ENCODE measurements at places on chromosomes 1 and 21. TPM values are rescaled to one million over a fixed set of nuclear protein-coding genes. Genes with fewer than 3 reads are reported as not detected.

- H3K36me3 ChIP-seq: no peaks in the 10 kb centered on the region
- H3K4me1 ChIP-seq: no peaks in the 10 kb centered on the region
- no peaks in the 10 kb centered on the region for H3K27me3 ChIP-seq
- no peak overlapping the region for H3K4me3 ChIP-seq
- DNase-seq: no peak
These were observed 86.7 kb upstream of the ZRANB2 start for GRCh38 chr1:71167505-71167904.

DNA sequence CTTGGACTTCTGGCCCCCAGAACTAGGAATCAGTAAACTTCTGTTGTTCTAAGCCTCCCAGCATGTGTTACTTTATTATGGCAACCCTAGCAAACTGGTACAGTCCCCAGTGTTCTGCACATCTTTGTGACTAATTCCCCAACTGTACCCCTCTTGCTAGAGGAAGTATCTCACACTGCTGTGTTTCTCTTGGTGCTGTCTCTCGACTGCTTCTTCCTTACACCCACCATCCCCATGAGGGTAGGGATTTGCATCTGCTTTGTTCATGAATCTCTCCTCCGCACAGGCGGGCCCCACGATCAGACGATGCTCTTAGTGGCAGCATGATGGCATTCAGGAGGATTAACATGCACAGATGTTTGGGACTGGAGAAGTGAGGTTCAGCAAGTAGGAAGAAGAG is 46.7 kb downstream of the CLIC6 start:
- DNase-seq: no peak
- no peaks in the 10 kb centered on the region for H3K36me3 ChIP-seq
- H3K27me3 ChIP-seq: no peaks in the 10 kb centered on the region
- no peak overlapping the region for H3K27ac ChIP-seq
- H3K4me3 ChIP-seq: no peak overlapping the region

DNA sequence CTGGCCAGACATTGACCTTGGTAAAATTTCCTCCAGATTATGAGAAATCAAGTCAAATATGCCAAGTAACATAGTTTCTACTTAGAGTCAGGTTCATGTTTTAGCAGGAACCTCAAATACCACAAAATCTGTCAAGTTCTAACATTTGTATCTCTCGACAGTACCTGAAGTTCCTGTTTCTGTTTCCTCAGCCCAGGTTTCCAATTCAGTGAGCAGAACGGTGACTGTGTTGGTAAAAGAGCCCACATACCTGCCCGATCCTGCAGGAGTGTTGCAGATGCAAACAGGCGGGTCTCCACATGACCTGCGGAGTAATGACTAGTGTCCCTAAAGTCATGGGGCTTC is 57.9 kb upstream of the LGALS8 start:
- peak overlapping the region; percentile 12 for H3K4me3 ChIP-seq
- H3K4me1 ChIP-seq: peaks cover 16% of the 10 kb centered on the region
- no peak for DNase-seq
- H3K27ac ChIP-seq: no peak overlapping the region
- no peaks in the 10 kb centered on the region for H3K27me3 ChIP-seq

GRCh38 chr1:55378582-55378981 is 163.4 kb upstream of the USP24 start:
- H3K4me3 ChIP-seq: no peak overlapping the region
- H3K36me3 ChIP-seq: no peaks in the 10 kb centered on the region
- peaks cover 4% of the 10 kb centered on the region for H3K4me1 ChIP-seq
- H3K27me3 ChIP-seq: no peaks in the 10 kb centered on the region
- no peak for DNase-seq
- H3K27ac ChIP-seq: no peak overlapping the region

DNA sequence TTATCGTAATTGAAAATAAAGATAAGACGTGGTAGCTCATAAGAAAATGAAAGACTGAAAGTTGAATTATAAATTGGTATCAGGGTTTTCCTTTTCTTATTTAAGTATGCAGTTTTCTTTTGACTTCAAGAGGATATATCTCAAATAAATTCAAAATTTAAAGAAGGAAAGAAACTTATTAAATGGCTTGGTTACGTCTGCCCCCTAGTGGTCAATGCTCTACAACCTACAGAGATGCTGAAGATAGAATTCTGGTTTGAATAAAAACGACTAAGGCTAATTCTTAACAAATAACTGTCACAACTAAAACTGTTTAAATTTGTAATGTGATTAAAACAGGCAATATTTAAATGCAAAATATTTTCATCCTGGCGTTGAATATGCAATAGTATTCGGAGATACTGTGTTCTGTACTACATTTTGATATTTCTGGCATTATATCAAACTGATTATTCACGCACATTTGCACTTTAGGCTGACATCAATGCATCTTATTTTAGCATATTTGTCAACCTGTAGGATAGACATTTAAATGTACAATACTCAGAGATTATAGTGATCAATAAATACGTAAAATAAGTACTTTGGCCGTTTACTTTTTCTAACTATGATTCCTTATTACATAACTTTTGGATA is 26.8 kb downstream of the IFI44 start:
- no peak overlapping the region for H3K4me3 ChIP-seq
- H3K4me1 ChIP-seq: no peaks in the 10 kb centered on the region
- no peak overlapping the region for H3K27ac ChIP-seq
- peak; percentile 48 for DNase-seq
- no peaks in the 10 kb centered on the region for H3K36me3 ChIP-seq
- H3K27me3 ChIP-seq: no peaks in the 10 kb centered on the region

DNA sequence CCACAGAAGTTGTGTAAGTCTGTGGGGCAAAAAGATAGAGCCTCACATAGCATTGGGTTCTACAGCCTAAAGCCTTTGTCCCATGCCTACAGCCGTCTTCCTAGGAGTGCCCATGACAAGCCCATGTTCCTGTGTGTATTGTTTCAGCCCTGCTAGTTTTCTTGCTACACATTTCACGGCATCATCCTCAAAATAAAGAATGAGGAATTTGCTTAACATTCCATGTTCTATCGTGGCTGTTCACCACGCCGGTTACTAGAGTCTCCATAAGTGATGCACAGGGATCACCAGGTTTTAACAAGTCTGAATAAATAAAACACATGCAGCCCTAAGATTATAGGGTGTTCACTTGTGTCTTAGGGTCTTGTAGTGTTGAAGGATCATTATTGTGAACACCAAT is 87.4 kb upstream of the NGF start:
- H3K4me3 ChIP-seq: no peak overlapping the region
- no peak for DNase-seq
- H3K4me1 ChIP-seq: no peaks in the 10 kb centered on the region
- H3K27ac ChIP-seq: no peak overlapping the region
- H3K27me3 ChIP-seq: no peaks in the 10 kb centered on the region
- no peaks in the 10 kb centered on the region for H3K36me3 ChIP-seq

DNA sequence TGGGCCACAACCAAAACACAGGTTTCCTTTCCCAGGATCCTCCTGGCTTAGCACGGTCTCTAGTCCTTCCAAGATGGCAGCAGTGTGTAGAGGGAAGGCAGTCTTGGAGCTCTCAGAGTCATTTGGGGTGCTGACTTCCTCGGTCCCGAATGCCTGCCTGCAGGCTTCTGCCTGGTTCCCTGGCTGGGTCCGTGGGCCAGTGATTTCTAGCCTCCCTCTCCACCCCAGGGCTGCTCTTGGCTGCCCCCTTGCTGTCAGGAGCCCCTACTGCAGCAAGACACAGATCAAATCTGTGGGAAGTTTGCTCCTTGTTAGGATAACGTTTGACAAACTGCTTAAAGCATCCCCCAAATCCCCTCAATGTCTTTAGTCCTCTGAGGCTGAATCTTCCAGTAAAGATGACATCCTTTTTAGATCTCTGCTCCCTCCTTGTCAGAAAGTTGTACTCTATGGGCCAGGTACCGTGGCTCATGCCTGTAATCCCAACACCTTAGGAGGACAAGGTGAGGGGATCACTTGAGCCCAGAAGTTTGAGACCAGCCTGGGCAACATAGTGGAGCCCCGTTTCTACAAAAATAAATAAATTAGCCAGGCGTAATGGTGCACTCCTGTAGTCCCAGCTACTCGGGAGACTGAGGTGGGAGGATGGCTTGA is 272.5 kb downstream of the RRAGC start:
- DNase-seq: peak; percentile 49
- H3K4me1 ChIP-seq: peaks cover 8% of the 10 kb centered on the region
- peaks cover 4% of the 10 kb centered on the region for H3K27me3 ChIP-seq
- no peak overlapping the region for H3K4me3 ChIP-seq
- no peak overlapping the region for H3K27ac ChIP-seq
- H3K36me3 ChIP-seq: no peaks in the 10 kb centered on the region

DNA sequence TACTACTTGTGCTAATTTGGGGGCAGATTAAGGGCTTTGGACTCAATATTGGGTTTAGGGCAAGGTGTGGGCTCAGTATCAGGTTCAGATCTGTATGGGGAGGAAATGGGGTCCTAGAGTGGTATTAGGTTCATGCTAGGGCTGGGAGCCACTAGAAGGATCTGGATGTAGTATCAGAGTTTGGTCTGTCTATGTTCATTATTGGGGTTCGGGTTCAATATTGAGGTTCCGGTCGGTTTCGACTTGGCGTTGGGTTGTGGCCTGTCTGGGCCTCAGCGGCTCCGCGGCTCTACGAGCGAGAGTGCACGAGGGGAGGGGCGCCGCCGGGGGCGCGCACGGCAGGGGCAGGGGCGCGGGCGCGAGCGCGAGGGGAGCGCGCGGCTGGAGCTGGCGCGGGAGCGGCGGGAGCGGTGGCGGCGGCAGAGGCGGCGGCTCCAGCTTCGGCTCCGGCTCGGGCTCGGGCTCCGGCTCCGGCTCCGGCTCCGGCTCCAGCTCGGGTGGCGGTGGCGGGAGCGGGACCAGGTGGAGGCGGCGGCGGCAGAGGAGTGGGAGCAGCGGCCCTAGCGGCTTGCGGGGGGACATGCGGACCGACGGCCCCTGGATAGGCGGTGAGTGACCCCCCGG is at the start of gene PTPRF:
Gene PTPRF, plus strand, starts transcription at position 401 of the 624 bp plus-strand sequence. CDS start 14,193 bp downstream, outside the sequence.
- peaks cover 14% of the 10 kb centered on the region for H3K4me1 ChIP-seq
- H3K27me3 ChIP-seq: peaks cover 23% of the 10 kb centered on the region
- H3K27ac ChIP-seq: no peak within 1 kb of the TSS
- no peaks in the 10 kb centered on the region for H3K36me3 ChIP-seq
- H3K4me3 ChIP-seq: peak within 1 kb of the TSS; percentile 38
- DNase-seq: peak; percentile 26

GRCh38 chr1:86990826-86991225 is 76.4 kb downstream of the HS2ST1 start:
- H3K4me3 ChIP-seq: no peak overlapping the region
- H3K27ac ChIP-seq: no peak overlapping the region
- no peaks in the 10 kb centered on the region for H3K27me3 ChIP-seq
- H3K36me3 ChIP-seq: no peaks in the 10 kb centered on the region
- H3K4me1 ChIP-seq: no peaks in the 10 kb centered on the region
- DNase-seq: no peak

- H3K27ac ChIP-seq: no peak overlapping the region
- H3K4me3 ChIP-seq: no peak overlapping the region
- no peaks in the 10 kb centered on the region for H3K27me3 ChIP-seq
- no peaks in the 10 kb centered on the region for H3K4me1 ChIP-seq
- no peaks in the 10 kb centered on the region for H3K36me3 ChIP-seq
These were observed 430.9 kb upstream of the ADGRL2 start for GRCh38 chr1:81369833-81370232.

- peak; percentile 93 for DNase-seq
- peaks cover 13% of the 10 kb centered on the region for H3K4me1 ChIP-seq
- H3K4me3 ChIP-seq: peak overlapping the region; percentile 49
- no peaks in the 10 kb centered on the region for H3K27me3 ChIP-seq
- H3K36me3 ChIP-seq: no peaks in the 10 kb centered on the region
- H3K27ac ChIP-seq: peak overlapping the region; percentile 30
These were observed 493 bp upstream of the MAP3K21 start for GRCh38 chr1:233326811-233327650.

GRCh38 chr1:31102501-31102950 is 37.0 kb upstream of the PUM1 start:
- no peaks in the 10 kb centered on the region for H3K27me3 ChIP-seq
- H3K27ac ChIP-seq: no peak overlapping the region

- no peak for DNase-seq
- H3K4me1 ChIP-seq: no peaks in the 10 kb centered on the region
- H3K27me3 ChIP-seq: no peaks in the 10 kb centered on the region
- no peak overlapping the region for H3K27ac ChIP-seq
- H3K4me3 ChIP-seq: no peak overlapping the region
These were observed 39.6 kb downstream of the XCL1 start for GRCh38 chr1:168615965-168616364.

The CLCA1 gene
- total RNA-seq: not detected

The DDOST gene
- 96.1 TPM for total RNA-seq

The DDX20 gene
- 27.2 TPM for total RNA-seq

The TMEM54 gene
- total RNA-seq: not detected

The OR4F29 gene
- total RNA-seq: not detected

The FNDC10 gene
- total RNA-seq: 1.0 TPM

All from CD4-positive, alpha-beta T cell (primary cell).